ENCODE measurements at places on chromosomes 16 and 17.

DNA sequence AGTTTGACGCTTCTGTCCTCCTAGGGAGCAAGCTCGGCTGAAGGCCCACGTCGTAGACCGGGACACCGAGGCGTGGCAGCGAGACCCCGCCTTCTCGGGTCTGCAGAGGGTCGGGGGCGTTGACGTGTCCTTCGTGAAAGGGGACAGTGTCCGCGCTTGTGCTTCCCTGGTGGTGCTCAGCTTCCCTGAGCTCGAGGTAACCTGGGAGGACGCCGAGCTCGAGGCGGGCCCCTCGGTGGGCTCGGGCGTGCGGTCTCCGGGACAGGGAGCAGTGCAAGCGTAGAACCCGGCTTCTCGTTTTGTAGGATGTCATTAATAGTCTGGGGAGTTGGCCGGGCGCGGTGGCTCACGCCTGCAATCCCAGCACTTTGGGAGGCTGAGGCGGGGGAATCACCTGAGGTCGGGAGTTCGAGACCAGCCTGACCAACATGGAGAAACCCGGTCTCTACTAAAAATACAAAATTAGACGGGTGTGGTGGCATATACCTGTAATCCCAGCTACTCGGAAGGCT lies 715 bp downstream of the ENDOV start:
- DNase-seq = no peak

GRCh38 chr16:88662222-88662842 lies 559 bp downstream of the MVD start:
- no peak for DNase-seq

- no peak for DNase-seq
These were observed 3.6 kb downstream of the PRSS33 start for GRCh38 chr16:2783581-2784357.

DNA sequence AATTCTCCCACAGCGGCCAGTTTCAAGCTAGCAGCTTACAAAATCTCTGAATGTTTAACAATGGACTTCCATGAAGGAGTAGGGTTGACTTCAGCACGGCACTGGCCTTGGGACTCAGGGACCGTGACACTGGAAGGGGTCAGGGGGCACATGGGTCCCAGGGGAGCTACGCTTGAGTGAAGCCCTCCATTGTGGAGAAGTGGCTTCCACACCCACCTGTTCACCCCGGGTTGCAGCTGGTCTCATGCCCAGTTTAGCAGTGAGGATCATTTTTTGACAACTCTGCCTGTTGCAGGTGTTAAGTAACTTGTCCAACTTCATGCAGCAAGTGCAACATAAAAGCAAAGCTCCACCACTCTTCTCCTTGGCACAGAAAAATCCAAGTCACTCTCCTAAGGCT lies 510.2 kb downstream of the CDH13 start:
- DNase-seq = no peak

DNA sequence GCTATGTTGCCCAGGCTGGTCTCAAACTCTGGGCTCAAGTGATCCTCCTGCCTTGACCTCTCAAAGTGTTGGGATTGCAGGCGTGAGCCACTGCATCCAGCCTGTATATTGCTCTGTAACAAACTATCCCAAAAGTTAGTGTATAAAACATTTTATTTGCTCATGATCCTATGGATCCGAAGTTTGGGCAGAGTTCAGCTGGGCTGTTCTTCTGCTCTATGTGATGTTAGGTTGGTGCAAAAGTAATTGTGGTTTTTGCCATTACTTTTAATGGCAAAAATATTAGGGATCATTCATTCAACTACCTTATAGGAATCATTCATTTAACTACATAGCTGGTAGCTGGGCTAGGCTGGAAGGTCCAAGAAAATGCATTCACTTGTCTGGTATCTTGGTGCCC lies 12.8 kb upstream of the WFIKKN2 start:
- no peak for DNase-seq

DNA sequence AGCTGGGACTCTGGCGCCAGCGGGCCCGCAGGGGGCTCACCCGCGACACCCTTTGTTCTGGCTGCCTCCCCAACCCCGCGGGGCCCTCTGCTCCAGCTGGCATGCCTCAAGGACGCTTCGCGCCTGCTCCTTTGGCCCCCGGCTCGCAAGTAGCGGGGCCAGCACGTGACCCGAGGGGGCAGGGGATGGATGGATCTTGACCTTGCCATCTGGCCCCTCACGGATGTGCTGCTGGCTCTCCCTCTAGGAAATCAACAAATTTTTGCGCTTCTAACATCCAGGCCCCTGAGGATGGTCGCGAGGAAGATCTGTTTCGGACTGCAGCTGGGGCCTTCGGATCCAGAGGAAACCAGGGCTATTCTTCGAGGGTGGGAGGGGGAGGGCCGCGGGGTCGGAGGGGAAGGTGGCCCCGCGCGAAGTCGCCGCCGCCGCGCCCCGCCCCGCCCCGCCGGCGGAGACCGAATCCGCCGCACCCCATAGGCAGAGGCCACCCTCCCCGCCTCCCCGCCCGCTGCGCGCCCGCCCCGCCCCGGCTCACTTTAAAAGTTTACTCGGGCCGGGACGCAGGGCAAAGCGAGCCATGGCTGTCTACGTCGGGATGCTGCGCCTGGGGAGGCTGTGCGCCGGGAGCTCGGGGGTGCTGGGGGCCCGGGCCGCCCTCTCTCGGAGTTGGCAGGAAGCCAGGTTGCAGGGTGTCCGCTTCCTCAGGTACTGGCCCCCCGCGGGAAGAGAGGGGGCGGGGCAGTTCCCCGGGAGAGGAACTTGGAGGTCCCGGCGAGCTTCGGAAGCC lies at the start of gene ACSF2:
ACSF2 (plus strand) TSS at position 537 of the 790 bp plus-strand sequence; CDS start at position 581, 44 bp downstream.
- no peak for DNase-seq

- no peak for DNase-seq
These were observed 895 bp downstream of the SEPTIN1 start for GRCh38 chr16:30381291-30382041.

DNA sequence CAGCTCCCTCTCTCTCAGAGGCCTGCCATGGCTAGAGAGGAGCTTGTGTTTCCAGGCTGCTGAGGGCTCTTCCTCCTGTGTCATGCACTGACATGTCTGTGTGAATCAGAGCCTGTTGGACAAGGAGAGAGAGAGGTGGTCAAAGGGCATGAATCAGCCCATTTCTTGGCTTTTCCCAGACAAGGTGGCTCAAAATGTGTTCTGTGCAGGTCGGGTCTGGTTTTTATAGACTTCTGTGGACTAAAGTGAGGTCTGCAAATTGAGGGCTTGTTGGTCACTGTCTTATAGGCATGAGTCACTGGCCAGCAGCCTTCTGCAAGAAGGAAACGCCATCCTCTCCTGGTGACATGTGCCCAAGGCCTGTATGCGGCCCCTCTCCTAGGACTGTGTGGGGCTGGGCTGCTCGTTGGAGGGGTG lies 97.9 kb downstream of the FOXL1 start:
- no peak for DNase-seq

- DNase-seq = no peak
These were observed 117.0 kb upstream of the MAF start for GRCh38 chr16:79717333-79718137.

DNA sequence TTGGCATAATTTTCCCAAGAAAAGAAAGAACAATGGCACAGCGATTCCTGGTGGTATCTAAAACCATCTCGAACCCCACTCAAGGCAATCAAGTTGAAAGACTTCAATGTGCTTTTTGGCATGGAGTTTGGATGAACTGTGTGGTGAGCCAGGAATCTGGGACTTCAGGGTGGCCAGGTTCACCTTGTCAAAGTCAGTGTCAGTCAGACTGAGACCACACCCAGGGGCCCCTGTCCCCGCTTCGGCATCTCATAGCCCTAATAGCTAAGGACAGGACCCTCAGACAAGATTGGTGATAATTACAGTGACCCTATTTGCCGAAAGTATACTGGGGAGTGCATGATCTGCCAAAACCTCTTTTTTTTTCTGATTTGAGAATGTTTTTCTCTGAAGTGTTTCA lies 25.8 kb downstream of the WFDC1 start:
- DNase-seq = no peak

- DNase-seq = no peak
These were observed 18.9 kb downstream of the TPSD1 start for GRCh38 chr16:1274767-1275166.

- no peak for DNase-seq
These were observed 107.6 kb downstream of the ZNF423 start for GRCh38 chr16:49748322-49748721.

GRCh38 chr16:27175888-27176287 lies 27.4 kb upstream of the KDM8 start:
- no peak for DNase-seq

GRCh38 chr16:71722801-71723536 lies 1.5 kb downstream of the PHLPP2 start:
- DNase-seq = peak; percentile 39
